ENCODE measurements at places on chromosomes 1 and 21.

- DNase-seq = no peak
Measured at GRCh38 chr1:40745176-40745575, 38.4 kb upstream of the KCNQ4 start.

- no peak for DNase-seq
Measured at GRCh38 chr1:51612447-51612961, 4.4 kb upstream of the OSBPL9 start.

DNA sequence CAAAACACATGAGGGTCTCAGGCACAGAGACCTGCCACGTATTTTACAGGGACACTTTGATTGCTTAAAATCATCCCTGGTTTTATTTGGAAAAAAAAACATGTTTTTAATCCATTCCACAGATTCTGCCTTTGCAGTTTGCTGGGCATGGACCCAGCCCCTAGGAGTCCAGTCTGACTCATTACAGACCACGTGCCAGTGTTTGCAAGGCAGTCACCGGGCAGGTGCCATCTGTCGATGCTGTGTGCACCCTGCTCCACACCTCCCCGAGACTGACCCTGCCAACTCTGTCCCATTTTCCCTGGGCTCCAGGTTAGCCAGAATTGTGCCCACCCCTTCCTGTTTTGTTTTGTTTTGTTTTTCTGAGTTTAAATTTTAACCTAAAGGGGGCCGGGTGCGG lies 148.4 kb upstream of the TMEM51 start:
- no peak for DNase-seq

DNA sequence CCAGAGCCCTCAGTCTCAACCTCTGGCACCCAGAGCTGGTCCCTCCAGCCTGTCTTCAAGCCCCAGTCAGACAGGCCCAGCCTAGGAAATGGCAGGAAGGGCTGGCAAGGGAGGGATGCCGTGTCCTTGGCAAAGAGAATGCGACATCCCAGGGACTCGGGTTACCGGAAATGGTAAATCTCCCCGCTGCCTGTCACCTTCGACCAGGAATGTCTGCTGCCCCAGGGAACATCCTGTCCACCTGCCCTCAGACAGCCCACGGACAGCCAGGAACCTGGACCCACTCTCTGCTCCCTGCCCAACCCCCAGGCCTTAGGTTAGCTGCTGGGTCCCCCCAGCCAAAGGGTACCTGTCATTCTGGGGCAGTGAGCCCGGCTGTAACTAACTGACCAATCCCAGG lies 23.9 kb downstream of the HSPG2 start:
- DNase-seq = no peak

- DNase-seq = no peak
Measured at GRCh38 chr1:169184812-169185211, 78.3 kb downstream of the ATP1B1 start.

- DNase-seq = no peak
Measured at GRCh38 chr1:150053926-150054325, 13.7 kb upstream of the VPS45 start.

DNA sequence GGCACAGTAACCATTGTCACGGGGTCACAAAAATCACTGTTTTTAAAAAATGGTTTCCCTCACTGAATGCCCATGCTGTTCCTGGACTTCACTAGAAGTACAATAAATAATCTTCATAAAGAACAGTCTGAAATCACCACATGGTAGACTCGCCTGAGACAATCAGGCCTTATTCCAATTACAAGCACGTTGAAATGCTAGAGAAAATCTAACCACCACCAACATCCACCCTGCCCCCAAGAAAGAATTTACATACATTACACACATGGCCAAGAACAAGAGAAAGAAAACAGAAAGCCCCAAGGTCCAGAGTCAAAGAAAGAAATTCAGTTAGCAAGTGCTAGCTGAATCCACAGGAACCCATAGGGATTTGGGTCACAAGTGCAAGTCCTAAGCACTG lies 107.0 kb upstream of the ERG start:
- DNase-seq = no peak

DNA sequence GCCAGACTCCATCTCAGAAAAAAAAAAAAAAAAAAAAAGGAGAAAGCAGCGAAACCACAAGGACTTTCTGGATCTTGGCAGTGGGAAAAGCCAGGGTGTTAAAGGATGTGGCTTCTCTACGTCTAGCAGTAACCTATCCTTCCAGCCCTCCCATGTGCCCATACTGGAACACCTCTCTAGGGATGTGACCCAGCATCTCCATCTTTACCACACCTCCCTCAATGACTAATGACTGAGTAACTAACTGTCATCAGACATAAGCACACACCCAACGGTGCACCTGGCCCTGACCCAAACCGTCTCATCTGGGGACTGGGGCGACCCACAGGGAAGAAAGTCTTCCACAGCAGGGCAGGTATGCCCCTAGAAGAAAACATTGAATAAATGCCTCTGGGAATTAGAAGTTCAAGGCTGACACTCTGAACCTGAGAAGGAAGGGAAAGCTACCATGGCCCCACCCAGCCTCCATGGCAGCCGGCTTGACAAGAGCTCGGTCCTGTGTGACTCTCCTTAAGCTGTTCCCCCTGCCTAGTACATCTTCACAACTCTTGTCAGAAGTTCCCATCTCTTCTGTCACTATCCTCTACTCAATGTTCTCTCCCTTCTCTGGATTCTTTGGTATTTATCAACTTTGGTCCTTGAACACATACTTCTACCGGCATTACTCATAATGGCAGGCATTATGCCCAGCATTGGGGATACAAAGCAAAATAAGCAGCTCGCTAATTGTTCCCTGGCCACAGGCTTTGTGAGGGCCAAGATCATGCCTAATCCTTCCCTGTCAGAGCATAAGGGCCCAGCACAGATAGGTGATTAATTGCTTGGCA lies 14.8 kb upstream of the PAQR6 start:
- no peak for DNase-seq
